Activated CD8-positive, alpha-beta T cell treated with anti-CD3 and anti-CD28 coated beads for 36 hours (primary cell): ENCODE measurements at places on chromosomes 5 and 9. TPM values are rescaled to one million over a fixed set of nuclear protein-coding genes. Genes with fewer than 3 reads are reported as not detected.

The SPINK7 gene
- total RNA-seq, result not detected

The ZNF883 gene
- total RNA-seq, result 1.6 TPM

The JAKMIP2 gene
- 2.6 TPM for total RNA-seq

The BHMT gene
- total RNA-seq, result not detected

The HAPLN1 gene
- not detected for total RNA-seq

The NIPAL4 gene
- 0.29 TPM for total RNA-seq

The BAAT gene
- total RNA-seq, result not detected

The FIBCD1 gene
- not detected for total RNA-seq

The GABRA6 gene
- not detected for total RNA-seq

DNA sequence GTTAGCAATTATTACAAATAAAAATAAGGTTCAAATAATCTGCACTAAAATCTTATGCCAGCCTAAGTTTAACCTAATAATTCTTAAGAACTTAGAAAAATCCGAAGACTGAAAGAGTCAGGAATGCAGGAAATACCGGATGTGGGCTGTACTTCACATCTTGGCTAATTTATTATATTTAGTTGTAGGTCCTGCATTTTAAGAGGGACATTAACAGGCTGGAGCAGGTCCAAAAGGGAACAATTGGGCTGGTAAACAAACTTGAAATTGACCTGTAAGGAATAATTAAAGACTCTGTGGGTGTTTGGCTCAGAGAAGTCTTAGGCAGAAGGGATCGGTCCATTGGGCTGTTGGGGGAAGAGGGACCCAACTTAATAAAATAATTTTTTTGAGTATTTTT, 18.4 kb downstream of the GLRA1 start:
- no peak overlapping the region for H3K4me3 ChIP-seq
- DNase-seq, result no peak
- H3K27ac ChIP-seq, result no peak overlapping the region

- no peak overlapping the region for H3K4me3 ChIP-seq
- H3K27me3 ChIP-seq, result peaks cover 5% of the 10 kb centered on the region
- DNase-seq, result peak; percentile 31
- no peaks in the 10 kb centered on the region for H3K36me3 ChIP-seq
- H3K27ac ChIP-seq, result no peak overlapping the region
Observed at GRCh38 chr9:109182940-109183798, 16.1 kb upstream of the FRRS1L start.

DNA sequence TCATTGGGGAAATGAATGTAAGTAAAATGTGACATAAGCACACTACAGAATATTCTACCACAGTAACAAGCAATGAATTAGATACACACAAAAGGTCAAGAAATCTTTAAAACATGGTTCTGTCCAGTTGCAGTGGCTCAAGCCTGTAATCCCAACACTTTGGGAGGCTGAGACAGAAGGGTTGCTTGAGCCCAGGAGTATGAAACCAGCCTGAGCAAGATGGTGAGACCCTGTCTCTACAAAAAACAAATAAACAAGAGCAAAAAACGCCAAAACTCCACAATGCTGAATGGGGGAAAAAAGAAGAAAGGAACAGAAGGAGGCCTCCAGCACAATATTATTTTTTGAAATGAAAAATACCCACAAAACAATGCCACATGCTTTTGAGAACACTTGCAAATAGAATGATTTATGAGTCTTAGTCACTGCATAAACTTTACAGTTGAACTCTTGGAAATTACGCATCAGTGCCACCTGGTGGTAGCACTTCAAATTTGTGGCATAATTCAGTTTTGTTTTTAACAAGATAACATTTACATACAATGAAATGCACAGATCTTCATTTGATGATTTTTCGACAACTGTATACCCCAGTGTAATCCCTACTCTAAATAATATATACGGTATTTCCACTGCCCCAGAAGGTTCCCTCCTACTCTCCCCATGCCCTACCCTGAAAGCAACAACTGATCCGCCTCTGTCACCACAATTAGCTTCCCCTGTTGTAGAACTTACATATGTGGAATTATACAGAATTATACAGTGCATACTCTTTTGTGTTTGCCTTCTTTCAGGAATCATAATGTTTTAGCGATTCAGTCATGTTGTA, 14.4 kb upstream of the SPINK4 start:
- H3K27ac ChIP-seq, result no peak overlapping the region
- H3K4me1 ChIP-seq, result peaks cover 15% of the 10 kb centered on the region
- H3K36me3 ChIP-seq, result no peaks in the 10 kb centered on the region
- no peak overlapping the region for H3K4me3 ChIP-seq

GRCh38 chr9:3012245-3012644, 168.3 kb upstream of the PUM3 start:
- H3K4me1 ChIP-seq, result no peaks in the 10 kb centered on the region
- H3K27me3 ChIP-seq, result no peaks in the 10 kb centered on the region
- H3K4me3 ChIP-seq, result no peak overlapping the region
- no peak for DNase-seq

DNA sequence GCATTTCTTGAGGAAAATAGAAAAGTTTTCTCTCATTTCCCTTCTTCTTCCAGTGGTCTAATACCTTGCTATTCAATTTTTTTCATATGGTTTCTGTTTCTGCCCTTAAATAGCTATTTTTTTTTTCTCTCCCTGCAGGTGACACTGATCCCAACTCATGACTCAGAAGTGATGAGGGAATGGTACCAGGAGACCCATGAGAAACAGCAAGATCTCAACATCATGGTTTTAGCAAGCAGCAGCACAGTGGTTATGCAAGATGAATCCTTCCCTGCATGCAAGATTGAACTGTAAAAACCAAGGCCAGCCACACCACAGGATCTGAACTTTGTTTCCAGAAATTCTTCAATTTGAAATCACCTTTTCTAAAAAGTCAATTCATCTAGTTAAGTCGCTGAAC, 97.7 kb downstream of the MAP1B start:
- peaks cover 6% of the 10 kb centered on the region for H3K36me3 ChIP-seq
- no peak overlapping the region for H3K4me3 ChIP-seq
- H3K4me1 ChIP-seq, result peaks cover 5% of the 10 kb centered on the region

- H3K27ac ChIP-seq, result no peak overlapping the region
- H3K4me1 ChIP-seq, result no peaks in the 10 kb centered on the region
- DNase-seq, result no peak
- H3K36me3 ChIP-seq, result no peaks in the 10 kb centered on the region
- no peaks in the 10 kb centered on the region for H3K27me3 ChIP-seq
Observed at GRCh38 chr9:24071091-24071490, 245.1 kb upstream of the ELAVL2 start.

- H3K27ac ChIP-seq, result no peak overlapping the region
- H3K4me3 ChIP-seq, result peak overlapping the region; percentile 86
- peaks cover 29% of the 10 kb centered on the region for H3K4me1 ChIP-seq
Observed at GRCh38 chr9:129037767-129038098, 1.3 kb downstream of the MIGA2 start.

DNA sequence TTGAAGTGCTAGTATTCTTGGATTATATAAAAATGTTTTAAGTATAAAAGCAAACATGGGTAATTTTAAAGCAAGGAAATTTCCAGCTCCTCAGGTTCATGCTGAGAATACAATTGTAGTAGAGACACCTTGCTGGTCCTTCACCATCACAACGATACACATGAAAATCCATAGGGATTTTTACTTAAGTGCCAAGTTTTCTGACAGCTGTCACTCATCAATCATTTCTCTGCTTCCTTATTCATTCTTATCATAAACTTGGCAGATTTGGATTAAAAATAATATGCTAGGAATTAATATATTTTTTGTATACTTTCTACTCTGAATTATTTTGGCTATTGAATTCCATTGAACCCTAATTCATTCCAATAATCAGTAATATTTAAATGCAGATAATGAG, 167.9 kb upstream of the PTGER4 start:
- peaks cover 4% of the 10 kb centered on the region for H3K36me3 ChIP-seq
- no peak overlapping the region for H3K4me3 ChIP-seq
- no peaks in the 10 kb centered on the region for H3K27me3 ChIP-seq
- H3K27ac ChIP-seq, result no peak overlapping the region

GRCh38 chr9:130868230-130868629, 28.4 kb downstream of the QRFP start:
- H3K27ac ChIP-seq, result no peak overlapping the region
- H3K4me3 ChIP-seq, result no peak overlapping the region
- no peaks in the 10 kb centered on the region for H3K4me1 ChIP-seq
- peaks cover 15% of the 10 kb centered on the region for H3K36me3 ChIP-seq
- no peak for DNase-seq
- H3K27me3 ChIP-seq, result no peaks in the 10 kb centered on the region

- H3K27me3 ChIP-seq, result no peaks in the 10 kb centered on the region
- H3K4me1 ChIP-seq, result no peaks in the 10 kb centered on the region
Observed at GRCh38 chr5:150126921-150127265, 28.8 kb downstream of the PDGFRB start.

- DNase-seq, result no peak
- H3K4me1 ChIP-seq, result no peaks in the 10 kb centered on the region
- no peak overlapping the region for H3K27ac ChIP-seq
- peaks cover 30% of the 10 kb centered on the region for H3K36me3 ChIP-seq
- no peak overlapping the region for H3K4me3 ChIP-seq
Observed at GRCh38 chr9:14661421-14662059, 31.7 kb downstream of the ZDHHC21 start.

GRCh38 chr9:136769710-136770191, 5.4 kb upstream of the LCN15 start:
- no peaks in the 10 kb centered on the region for H3K36me3 ChIP-seq
- H3K27ac ChIP-seq, result no peak overlapping the region
- no peak overlapping the region for H3K4me3 ChIP-seq
- peaks cover 9% of the 10 kb centered on the region for H3K27me3 ChIP-seq

- no peak overlapping the region for H3K27ac ChIP-seq
- H3K27me3 ChIP-seq, result no peaks in the 10 kb centered on the region
- no peak for DNase-seq
- H3K4me1 ChIP-seq, result no peaks in the 10 kb centered on the region
Observed at GRCh38 chr5:42923710-42924109, 112.0 kb upstream of the SELENOP start.

GRCh38 chr5:147935032-147935431, 28.7 kb upstream of the C5orf46 start:
- no peak for DNase-seq
- no peaks in the 10 kb centered on the region for H3K4me1 ChIP-seq

DNA sequence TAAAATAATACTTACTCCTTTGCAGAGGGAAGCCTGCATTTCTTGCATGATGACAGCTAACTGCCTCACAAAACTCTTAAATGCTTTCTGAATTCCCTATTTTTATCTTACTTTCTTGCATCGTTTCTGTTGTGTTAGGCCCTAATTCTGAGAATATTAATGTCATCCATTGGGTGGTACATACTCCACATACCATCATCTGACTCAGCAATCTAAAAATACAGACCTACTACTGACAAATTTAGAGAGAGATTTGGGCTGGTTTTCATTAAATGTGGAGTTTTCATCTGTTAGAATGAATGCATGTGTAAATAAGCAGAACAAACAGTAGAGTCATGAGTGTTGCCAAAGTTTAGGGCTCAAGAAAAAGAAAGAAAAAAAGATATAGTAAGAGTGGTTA, 26.5 kb upstream of the KCNN2 start:
- no peaks in the 10 kb centered on the region for H3K4me1 ChIP-seq
- no peak overlapping the region for H3K4me3 ChIP-seq
- no peaks in the 10 kb centered on the region for H3K36me3 ChIP-seq
- no peaks in the 10 kb centered on the region for H3K27me3 ChIP-seq
- H3K27ac ChIP-seq, result no peak overlapping the region

- H3K27ac ChIP-seq, result no peak overlapping the region
- peaks cover 3% of the 10 kb centered on the region for H3K27me3 ChIP-seq
- no peaks in the 10 kb centered on the region for H3K4me1 ChIP-seq
- H3K36me3 ChIP-seq, result no peaks in the 10 kb centered on the region
- H3K4me3 ChIP-seq, result no peak overlapping the region
Observed at GRCh38 chr5:171137768-171138525, 171.1 kb upstream of the TLX3 start.

GRCh38 chr5:180105827-180106312, 34.3 kb upstream of the RNF130 start:
- H3K4me1 ChIP-seq, result no peaks in the 10 kb centered on the region
- DNase-seq, result no peak
- no peak overlapping the region for H3K27ac ChIP-seq

GRCh38 chr5:176413255-176413565, 3.1 kb downstream of the CLTB start:
- peaks cover 5% of the 10 kb centered on the region for H3K36me3 ChIP-seq
- H3K4me1 ChIP-seq, result peaks cover 42% of the 10 kb centered on the region
- no peak overlapping the region for H3K4me3 ChIP-seq
- no peaks in the 10 kb centered on the region for H3K27me3 ChIP-seq
- no peak for DNase-seq

GRCh38 chr5:169576181-169576598, 7.4 kb upstream of the SPDL1 start:
- H3K27ac ChIP-seq, result no peak overlapping the region
- peaks cover 14% of the 10 kb centered on the region for H3K27me3 ChIP-seq
- no peak overlapping the region for H3K4me3 ChIP-seq
- no peak for DNase-seq
- H3K36me3 ChIP-seq, result no peaks in the 10 kb centered on the region
- H3K4me1 ChIP-seq, result peaks cover 4% of the 10 kb centered on the region

DNA sequence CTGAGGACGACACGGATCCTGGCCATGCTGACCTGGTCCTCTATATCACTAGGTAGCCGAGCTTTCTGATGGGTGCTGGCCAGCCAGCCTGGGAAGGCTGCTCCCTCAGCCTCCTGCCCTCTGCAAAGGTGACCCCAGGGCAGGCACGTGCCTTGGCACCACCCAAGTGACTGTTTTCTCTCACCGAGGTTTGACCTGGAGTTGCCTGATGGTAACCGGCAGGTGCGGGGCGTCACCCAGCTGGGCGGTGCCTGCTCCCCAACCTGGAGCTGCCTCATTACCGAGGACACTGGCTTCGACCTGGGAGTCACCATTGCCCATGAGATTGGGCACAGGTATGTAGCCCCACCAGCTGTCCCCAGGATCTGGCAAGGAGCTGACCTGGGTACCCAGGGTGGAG, 3.8 kb downstream of the ADAMTS13 start:
- DNase-seq, result no peak
- peaks cover 23% of the 10 kb centered on the region for H3K27me3 ChIP-seq
- no peaks in the 10 kb centered on the region for H3K36me3 ChIP-seq
- peaks cover 19% of the 10 kb centered on the region for H3K4me1 ChIP-seq

- no peak overlapping the region for H3K4me3 ChIP-seq
- H3K36me3 ChIP-seq, result peaks cover 4% of the 10 kb centered on the region
- H3K27me3 ChIP-seq, result no peaks in the 10 kb centered on the region
- no peak for DNase-seq
- H3K4me1 ChIP-seq, result no peaks in the 10 kb centered on the region
Observed at GRCh38 chr9:105333076-105333475, 88.6 kb downstream of the SLC44A1 start.

DNA sequence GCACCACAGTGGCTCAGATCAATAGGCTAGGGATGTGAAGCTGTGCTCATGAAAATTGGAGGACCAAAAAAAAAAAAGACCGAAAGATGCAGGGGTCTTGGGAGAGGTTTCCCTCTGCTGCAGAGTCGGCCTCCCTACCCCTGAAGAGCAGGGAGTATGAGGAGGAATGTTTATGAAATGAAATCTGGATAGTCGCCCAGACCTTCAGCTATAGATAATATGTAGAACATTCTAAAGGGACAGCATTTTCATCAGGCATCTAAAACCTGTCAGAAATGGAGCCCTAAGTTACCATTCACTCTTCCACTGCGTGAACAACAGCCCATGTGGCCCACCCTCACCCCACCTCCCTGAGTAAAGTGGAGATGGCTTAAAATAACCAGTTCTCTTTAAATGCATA, 122.9 kb downstream of the TMEM174 start:
- H3K4me1 ChIP-seq, result peaks cover 14% of the 10 kb centered on the region
- H3K27me3 ChIP-seq, result peaks cover 75% of the 10 kb centered on the region
- no peaks in the 10 kb centered on the region for H3K36me3 ChIP-seq
- no peak overlapping the region for H3K27ac ChIP-seq
- DNase-seq, result no peak
- no peak overlapping the region for H3K4me3 ChIP-seq
